Left renal cortex interstitium (tissue), 4 donors: ENCODE measurements at places on chromosomes 4 and X. TPM values are rescaled to one million over a fixed set of nuclear protein-coding genes. Genes with fewer than 3 reads are reported as not detected.

DNA sequence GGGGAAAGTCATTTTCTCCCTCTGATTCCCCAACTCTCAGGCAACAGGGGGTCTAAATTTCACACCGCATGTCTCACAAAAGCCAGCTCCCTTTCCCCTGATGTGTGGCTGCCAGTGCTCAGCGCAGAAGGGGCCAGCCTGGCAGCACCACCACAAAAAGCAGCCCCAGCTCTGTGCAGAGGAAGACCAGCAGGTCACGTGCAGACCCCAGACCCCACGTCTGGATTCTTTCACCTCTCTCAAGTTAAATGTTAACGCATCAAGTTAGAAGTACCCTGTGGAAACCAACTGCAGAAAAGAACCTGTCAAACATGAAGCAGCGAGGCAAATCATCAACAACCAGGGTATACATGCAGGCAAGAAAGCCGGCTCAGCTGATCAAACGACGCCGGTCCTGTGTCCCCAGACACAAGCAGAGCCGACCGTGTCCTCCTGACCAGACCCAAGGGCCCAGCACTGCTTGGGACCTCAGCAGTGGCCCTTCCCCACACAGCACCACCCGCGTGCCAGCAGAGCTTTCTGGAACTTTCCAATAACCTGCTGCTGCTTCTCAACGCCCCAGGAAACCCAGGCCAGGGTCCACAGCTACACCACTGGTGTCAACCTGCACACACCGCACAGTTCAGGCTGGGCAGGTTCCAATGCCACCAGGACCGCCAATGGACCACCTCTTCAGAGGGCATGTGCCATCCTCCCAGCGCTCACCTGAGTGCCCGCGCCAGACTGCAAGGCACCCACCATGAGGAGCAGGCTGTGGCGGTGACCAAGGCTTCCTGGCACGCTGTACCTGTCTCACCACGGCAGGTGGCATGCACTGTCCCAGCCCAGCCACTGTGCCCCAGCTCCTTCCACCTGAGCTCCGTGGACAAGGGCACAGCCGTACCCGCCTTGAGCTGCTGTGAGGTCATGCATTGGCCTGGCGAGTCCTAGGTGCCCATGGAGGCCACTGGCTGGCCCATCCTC lies 4.0 kb downstream of the LRPAP1 start:
- DNase-seq = no peak

NLRP2B gene
- polyA plus RNA-seq = not detected

GRCh38 chrX:78946178-78946931 lies 1.2 kb downstream of the P2RY10 start:
- no peak for DNase-seq

GRCh38 chrX:97691901-97692455 lies 808.3 kb downstream of the RPA4 start:
- DNase-seq = no peak

DNA sequence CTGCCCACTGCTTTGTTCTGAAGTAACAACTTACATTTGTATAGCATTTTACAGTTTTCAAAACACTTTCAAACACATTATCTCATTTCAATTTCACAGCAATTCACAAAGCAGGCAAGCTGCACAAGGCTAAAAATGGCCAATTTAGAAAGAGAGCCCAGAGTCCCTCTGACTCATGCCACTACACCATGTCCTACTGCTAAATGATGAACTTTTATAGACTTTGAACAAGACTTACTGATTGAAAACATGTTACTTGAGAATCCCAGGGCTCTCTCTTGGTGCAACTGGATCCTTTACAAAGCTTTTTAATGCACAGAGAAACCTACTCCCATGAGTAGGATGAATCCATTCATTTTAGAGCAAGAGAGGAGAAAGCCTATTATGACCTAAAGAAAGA lies 5.8 kb upstream of the G3BP2 start:
- no peak for DNase-seq

DNA sequence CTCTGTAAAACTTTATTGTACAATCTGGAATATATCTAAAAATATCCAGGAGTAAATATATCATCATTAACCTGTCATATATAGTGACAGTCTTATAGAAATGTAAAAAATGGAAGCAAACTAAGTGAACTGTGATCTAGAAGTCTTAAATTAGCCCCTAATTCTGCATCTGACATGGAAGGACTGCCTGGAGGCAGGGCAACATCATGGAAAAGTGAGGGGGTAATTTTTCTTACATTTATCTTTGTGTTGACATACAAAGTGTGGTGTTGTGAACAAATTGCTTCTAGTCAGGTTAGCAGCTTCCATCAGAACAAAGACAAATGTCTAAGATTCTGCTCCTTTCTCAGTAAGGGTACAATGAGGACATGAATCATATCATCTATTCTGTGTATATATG lies 186.3 kb downstream of the C4orf33 start:
- no peak for DNase-seq

DNA sequence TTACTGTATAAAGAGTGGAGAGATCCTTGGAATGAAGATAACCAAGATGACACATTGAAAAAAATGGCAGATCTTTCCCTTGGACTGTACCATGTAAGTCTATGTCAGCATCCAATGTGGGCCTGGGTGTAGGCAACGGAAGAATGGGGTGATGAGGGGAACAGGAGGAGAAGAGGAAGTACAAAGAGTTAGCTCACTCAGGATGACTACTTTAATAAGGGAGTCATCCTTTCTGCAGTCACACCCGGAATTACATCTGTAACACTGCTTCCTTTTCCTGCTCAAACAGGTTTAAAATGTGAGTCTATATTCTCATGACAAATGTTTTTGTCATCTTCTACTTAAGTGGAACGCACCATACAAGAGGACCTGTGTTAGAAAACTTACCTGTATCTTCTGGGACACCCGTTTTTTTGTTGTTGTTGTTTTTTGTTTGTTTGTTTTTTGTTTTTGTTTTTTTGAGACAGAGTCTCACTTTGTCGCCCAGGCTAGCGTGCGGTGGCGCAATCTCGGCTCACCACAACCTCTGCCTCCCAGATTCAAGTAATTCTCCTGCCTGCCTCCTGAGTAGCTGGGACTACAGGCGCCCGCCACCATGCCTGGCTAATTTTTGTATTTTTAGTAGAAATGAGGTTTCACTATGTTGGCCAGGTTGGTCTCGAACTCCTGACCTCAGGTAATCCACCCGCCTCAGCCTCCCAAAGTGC lies 18.0 kb downstream of the HPSE start:
- no peak for DNase-seq

GRCh38 chr4:27429364-27429871 lies 568.8 kb downstream of the STIM2 start:
- DNase-seq = no peak

DNA sequence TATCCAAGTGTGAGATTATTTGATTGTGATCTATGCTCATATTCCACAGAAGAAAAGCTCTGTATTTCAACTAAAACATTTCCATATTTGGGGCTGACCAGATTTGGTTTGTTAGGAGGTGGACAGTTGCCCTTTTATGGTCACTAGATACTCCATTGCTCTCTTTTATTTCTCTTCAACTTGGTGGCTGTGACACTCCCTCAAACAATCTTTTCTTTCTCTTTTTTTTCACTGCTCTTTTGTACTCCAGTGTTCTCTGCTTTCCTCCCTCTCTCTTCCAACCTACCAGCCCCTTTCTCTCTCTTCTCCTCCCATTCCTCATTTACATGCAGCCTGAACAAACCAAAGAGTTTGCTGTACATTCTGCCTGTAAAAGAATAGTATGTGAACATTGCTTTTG lies 48.8 kb downstream of the RBPJ start:
- DNase-seq = no peak

PDHA1 gene
- polyA plus RNA-seq = 219 TPM

DNA sequence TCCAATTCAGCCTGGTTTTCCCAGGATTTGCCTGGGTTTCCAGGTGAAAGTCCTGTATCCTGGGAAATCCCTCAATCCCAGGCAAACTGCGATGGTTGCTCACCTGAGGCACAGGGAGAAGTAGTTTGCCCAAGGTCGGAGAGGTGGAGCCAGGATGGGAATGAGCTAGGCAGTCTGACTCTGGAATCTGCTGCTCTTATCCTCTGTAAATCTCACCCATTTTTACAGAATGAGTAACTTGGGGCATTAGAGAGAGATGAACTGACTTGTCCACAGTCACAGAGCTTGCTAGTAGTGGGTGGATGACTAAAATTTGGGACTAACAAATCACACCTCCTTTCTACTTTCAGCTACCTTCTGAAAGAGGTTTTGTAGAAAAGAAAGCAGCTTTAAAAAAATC lies 9.8 kb upstream of the ARX start:
- no peak for DNase-seq

F8A3 gene
- 8.2 TPM for polyA plus RNA-seq

GPR173 gene
- polyA plus RNA-seq = 10.5 TPM

DNA sequence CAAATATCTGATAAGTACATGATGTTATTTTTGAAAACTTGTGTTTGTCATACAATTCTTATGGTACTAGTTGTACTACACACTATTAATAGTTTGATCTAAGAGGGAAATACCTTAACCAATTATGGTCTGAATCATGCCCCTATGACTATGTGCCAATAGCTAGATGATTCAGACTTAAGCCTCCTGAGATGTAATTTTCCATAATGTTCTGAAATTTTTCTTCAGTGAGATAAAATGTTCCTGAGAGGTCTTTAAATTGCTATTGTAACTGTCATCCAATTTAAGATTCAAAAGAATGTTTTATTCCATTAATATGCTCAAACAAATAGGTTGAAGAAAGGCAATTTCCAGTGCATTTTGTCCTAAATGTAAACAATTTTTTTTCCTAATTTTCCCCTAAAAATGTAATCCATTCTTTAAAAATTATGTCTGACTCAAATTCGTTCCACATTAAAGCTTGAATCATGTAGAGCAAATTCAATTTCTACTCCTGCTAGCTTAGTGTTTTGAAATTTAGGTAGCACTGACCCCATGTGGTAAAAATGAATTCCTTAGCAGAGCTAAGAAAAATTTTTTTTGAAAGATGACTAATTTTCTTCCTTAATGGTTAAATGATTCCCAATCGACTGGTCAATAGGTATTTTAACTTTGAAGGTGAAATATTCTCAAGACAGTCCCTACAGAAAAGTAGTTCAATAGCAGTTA lies 49.1 kb downstream of the APOOL start:
- DNase-seq = no peak

- no peak for DNase-seq
Observed at GRCh38 chrX:45274576-45274975, 73.9 kb upstream of the DIPK2B start.

ADAM29 gene
- polyA plus RNA-seq = 0.06 TPM

KIF4A gene
- 16.1 TPM for polyA plus RNA-seq

TRAM1L1 gene
- 21.9 TPM for polyA plus RNA-seq

TCP11X2 gene
- polyA plus RNA-seq = 0.75 TPM

DNA sequence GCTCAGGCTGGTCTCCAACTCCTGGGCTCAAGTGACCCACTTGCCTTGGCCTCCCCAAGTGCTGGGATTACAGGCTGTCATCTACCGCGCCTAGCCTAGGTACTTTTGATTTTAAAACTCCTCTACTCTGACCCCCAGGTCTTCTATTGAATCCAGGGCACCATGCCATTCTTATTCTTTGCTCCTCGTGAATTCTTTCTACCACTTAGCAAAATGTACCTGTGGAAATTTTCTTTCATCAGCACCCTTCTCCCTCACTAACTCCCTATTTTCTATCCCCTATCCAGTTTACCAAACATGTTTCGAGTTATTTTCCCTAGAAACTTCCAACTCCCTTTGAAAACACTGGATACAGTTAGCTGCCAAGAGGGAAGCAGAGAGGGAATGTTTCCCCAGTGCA lies 60.0 kb upstream of the RAPGEF2 start:
- DNase-seq = no peak

GRCh38 chr4:112589206-112589605 lies 47.5 kb downstream of the ZGRF1 start:
- no peak for DNase-seq

- no peak for DNase-seq
Observed at GRCh38 chr4:13166214-13166613, 317.9 kb downstream of the RAB28 start.

BMX gene
- 0.29 TPM for polyA plus RNA-seq

DNA sequence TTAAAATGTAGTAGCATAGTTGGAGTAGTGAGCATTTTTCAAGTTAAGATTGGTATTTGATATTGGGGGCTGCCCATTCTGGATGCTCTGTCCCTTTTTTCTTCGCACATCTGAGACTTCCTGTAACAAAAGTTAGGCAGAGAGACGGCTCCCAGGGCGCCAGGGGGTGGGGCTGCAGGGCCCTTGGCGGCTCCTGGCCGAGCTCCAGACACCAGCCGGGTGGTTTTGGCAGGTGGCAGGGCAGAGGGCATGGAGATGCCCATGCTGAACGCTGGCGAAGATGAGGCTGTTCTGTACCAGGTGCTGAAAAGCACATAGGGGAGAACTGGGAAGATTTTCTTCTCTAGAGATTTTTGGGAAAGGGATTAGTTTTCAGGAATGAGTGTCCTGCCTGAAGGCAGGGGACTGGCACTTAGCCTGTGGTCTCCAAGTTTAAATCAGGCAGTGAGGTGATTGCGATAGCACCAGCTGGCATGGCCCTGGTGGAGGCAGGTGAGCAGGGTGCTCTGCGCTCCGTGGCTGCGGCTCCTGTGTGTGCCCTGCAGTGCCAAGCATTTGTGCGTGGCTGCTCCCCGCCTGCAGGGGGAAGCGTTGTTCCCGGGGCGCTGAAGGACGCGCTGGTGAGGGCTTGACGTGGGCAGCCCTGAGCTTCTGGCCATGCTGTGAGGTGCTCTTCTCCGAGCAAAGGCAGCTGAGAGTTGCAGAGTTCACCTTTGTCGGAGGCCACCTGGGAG lies 23.6 kb upstream of the HGFAC start:
- no peak for DNase-seq

TEX13A gene
- polyA plus RNA-seq = not detected

DNA sequence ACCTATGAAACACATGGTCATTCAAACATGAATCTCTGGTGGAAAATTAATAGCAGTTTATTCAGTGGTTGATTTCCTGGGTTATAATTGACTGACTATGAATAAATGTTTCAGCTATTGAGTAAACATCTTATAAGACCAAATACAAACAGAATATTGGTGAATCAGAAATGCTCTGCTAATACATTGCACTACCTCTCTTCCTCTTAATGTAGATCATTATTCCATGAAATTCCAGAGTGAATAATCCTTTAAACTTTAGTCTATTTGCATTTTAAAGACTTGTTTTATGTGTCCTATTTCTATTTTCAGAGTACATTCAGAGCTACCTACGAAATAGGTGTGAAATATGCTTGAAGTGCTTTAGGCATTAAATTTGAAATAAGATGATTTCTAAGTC lies 715.4 kb downstream of the ADGRL3 start:
- no peak for DNase-seq
